ENCODE measurements at places on chromosomes 1 and 21.

GRCh38 chr1:214360525-214361164 lies 79.7 kb downstream of the SMYD2 start:
- peak; percentile 74 for DNase-seq

DNA sequence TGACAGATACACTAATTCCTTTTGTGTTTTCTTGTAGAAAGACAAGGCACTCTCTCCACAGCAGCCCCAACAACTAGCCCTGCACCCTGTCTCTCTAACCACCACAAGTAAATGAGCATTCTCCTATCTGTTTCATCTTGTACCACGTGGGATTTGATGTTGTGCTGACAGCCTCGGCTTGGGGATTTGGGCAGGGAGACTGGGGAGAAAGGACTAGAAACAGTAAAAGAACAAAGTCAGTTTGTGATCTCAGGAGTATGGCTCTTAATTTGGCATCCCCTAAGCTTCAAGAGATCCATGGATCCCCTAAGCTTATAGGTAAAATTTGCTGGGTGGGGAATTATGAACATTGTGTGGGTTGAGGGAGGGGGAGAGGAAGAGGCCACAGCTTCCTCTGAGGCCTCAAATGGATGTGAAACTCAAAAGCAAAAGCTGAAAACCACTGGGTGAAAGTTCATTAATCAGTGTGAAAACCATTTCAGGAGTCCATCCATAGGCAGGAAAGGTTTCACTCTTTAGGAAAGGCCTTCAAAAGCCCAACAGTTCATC lies 3.1 kb downstream of the C1orf162 start:
- peak; percentile 76 for DNase-seq

DNA sequence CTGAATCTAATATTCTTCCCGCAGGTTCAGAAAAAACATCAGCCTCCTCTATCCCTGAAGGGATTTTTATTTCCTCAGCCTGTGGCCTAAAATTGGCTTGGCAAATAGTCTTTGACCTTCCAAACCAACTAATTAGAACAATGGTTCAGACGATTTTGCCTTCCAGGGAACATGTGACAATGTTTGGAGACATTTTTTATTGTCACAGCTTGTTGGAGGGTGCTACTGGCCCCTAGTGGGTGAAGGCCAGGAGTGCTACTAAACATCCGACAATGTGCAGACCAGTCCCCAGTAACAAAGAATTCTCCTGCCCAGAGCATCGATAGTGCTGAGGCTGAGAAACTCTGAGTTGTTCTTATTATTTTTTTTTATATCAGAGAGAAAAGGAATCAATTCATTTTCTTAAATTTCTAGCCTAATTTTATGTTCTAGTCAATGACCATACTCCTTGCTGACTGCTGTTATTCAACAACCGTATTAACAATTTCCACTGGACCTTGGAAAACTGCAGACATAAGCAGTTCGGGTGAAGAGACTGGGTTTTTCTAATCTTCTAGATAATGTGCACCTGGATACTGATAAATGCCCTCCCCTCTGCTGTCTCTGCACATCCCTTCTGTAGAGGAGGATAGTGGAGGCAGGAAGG lies 280.7 kb downstream of the LMX1A start:
- DNase-seq, result peak; percentile 31

GRCh38 chr21:27681841-27682240 lies 715.0 kb upstream of the ADAMTS5 start:
- DNase-seq, result no peak

DNA sequence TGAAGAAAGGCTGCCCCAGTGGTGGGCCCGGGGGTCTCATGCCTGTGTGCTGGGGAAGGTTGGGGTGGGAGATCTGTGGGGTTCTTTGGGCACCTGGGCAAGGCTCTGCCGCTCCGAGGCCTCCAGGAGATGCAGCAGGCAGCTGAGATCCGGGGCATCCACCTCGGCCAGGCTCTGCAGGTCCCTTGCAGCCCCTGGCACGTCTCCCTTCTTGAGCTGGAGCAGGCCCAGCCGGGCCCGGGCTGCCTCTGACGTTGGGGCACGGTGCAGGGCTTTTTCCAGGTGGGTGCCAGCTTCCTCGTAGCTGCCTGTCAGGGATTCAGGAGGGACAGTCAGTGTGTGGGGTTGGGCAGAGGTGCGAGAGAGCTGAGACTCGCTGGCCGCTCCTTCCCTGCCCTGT lies 11.4 kb upstream of the MMEL1 start:
- no peak for DNase-seq

DNA sequence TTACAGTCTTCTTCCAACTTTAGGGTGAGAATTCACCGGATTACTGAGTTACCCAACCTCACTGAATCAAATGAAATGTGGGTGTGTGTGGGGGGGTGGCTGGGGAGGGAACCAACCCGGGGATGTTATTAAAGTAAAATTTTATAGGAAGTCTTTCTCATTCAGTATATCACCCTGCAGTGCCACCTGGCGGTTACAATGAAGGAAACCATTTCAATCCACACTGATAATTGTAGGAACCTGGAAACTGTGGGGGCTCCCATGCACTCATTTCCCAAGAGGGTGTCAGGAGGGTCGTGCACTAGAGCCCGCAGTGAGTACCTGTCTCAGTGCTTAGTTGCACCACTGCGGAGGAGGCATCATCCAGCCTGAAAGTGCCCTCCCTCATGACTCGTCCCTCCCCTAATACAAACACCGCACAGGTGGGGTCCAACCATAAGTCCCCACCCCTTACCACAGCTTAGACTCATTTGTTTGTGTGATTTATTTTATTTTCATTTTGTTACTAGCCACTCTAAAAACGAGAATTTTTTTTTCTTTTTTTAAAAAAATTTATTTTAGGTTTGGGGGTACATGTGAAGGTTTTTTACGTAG lies 29.1 kb upstream of the IGSF5 start:
- DNase-seq, result no peak

- DNase-seq, result no peak
Observed at GRCh38 chr1:93908394-93909145, 660 bp downstream of the GCLM start.

DNA sequence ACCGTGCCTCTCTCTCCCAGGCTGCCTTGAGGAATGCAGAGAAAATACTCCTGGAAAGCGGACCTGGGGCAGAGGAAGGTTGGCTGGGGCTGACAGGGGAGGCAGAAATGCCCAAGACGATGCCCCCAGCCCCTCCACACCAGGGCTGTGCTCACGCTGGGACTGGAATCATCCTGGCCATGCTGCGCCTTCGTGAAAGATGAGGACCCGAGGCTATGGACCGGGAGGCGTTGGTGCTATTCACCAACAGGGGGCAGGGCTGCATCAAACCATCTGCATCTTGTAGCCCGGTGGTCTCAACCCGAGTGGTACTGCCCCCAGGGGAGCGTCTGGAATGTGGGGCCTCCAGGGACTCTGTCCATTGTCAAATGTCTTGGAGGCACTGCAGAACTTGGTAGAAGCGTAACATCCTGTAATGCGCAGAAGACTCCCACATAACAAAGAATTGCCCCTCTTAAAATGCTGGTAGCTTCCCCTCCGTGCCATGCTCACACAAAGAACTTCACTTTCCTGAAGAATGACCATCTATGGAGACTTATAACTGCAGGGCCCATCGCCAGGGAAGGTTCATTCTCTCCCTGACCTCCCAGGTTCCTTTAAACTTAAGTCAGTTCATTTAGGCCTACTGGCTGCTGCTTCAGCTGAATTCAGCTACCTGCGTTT lies 251.2 kb downstream of the RRAGC start:
- DNase-seq, result no peak

GRCh38 chr1:55056632-55056992 lies 17.3 kb downstream of the PCSK9 start:
- no peak for DNase-seq

- DNase-seq, result no peak
Observed at GRCh38 chr1:113074237-113074636, 1.2 kb downstream of the LRIG2 start.

- DNase-seq, result no peak
Observed at GRCh38 chr1:153071511-153071910, at the start of gene SPRR2B. Gene SPRR2B, minus strand, starts transcription at chr1:153071611. Its CDS starts 772 bp downstream, at chr1:153070839.

DNA sequence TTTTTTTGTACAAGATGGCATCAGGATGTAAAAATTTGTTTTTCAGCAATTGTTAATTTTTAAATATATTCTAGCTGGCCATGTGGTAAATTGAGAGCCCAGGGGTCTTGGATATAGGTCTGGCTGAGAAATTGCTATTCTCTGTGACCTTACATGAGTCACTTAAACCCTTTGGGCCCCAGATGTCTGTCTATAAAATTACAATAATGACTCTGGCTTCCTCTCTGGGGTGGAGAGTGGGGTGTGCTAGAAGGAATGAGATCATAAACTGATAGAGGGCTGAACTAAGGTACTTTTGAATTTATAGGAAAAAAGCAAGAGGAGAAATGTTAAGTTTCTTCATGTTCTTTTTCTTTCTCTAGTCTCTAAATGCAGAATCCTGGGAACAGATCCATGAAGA lies 12.4 kb upstream of the TCHH start:
- no peak for DNase-seq

GRCh38 chr1:211738691-211739301 lies 63.4 kb upstream of the NEK2 start:
- no peak for DNase-seq
